ENCODE measurements at places on chromosomes 5 and 9.

- DNase-seq, result no peak
These were observed 108.2 kb downstream of the HTR1A start for GRCh38 chr5:63854076-63854475.

DNA sequence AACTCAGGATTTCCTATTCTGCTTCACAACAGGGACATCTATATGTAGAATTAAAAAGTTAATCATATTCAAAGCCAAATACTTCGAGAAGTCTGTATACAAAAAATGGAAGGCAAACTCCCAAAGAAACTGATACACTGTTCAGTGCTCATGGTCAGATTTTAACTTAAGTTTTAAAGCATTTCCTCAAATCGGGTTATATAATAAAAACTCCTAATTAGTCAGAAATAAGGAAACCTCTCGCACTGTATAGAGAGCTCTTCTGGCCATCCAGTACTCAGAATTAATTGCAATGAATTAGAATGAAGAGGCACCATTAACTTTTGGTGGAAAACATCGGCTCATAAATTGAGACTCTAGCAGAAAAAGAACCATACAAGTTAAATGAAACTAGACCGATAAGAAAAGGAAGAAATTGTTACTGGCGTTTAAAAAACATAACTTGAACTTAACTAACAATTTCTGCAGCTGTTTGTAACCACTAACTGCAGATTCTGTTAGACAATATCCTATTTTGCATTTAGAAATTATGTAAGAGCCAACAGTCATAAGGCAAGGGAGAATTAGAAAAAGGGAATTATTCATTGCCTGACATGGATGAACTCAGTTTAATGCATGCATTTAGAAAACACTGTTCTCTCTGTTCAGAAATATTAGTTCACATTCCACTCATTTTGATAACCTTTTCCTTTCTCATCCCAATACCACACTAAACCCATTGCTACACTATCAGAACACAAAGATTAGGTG is 96.6 kb downstream of the FNBP1 start:
- DNase-seq, result peak; percentile 29

GRCh38 chr9:131748411-131748955 is 8.6 kb upstream of the RAPGEF1 start:
- DNase-seq, result no peak

DNA sequence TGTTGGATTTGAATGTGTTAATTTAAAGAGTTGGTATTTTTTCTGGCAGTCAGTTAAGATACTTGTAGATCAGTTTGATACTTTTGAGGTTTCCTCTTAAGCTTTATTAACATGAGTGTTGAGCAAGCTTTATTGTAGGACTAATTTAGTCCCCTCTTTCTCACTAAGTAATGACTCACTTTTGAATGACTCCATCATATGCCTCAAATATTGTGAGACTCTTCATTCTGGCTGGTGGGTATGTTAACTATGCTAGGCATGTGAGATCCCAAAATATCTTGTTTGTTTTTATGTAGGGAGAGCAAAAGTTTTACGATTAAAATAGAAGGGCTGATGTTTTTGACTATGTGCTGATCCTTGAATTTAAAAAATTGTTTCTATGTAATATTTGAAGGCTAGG is 355.7 kb downstream of the IZUMO3 start:
- no peak for DNase-seq

GRCh38 chr9:123322273-123323195 is 33.5 kb upstream of the CRB2 start:
- peak; percentile 94 for DNase-seq

DNA sequence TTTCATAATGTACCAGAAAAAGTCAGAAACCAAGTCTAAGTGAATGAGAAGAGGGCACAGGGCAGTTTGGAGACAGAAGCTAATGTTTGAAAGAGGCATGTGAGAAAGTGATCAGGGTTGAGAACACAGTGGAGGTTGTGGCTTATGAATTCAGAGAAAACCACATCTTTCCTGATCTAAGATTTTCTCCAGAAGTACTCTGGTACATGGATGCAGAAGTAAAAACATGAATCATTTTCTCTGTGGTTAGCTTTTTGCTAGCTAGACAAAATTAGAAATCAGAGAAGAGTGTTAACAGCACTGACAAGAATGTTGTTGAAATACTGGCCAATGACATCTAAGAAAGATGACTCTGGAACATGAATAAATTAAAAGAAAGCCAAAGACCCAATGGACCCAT is 541.1 kb downstream of the DNAH5 start:
- DNase-seq, result no peak

DNA sequence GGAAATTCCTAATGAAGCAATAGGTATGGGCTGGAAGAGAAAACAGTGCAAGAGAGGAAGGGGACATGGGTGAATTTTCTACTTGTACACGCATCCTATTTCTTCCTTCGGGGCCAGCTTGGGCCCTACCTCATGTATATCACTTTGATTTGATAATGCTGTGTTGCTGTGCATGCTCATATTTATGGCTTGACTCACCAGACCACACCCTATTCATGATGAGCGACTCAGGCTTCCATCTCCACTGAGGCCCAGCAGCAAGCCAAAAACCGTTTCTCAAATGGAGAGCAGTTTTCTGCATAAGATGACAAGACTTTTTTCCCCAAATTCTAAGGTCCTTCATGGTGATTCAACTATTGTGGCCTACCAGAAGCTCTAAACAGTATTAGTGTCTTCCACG is 2039.1 kb upstream of the CDH9 start:
- no peak for DNase-seq

DNA sequence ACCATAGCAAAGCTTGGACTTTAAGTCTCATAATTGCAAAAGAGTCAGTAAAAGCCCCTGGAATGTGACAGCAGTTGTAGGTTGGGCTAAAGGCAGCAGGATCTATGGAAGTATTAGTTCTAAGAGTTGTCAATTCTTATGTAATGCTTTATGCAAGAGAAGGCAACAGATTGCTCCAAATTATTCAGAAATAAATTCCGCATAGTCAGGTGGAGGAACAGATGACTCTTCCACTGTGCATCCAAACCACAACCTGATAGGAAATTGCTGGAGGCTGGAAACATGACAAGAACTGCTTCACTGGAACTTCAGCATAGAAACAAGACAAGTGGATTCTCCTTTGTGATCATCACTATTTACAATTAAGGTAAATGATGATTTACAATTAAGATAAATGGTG is 101.0 kb downstream of the STARD4 start:
- DNase-seq, result no peak

GRCh38 chr9:93354451-93354850 is 97.0 kb upstream of the FAM120A start:
- no peak for DNase-seq

GRCh38 chr9:2567922-2568321 is 53.7 kb upstream of the VLDLR start:
- no peak for DNase-seq

GRCh38 chr5:66718374-66719002 is 122.3 kb downstream of the MAST4 start:
- DNase-seq, result no peak

GRCh38 chr9:33130961-33131789 is 36.0 kb downstream of the B4GALT1 start:
- no peak for DNase-seq

- DNase-seq, result no peak
These were observed 318.9 kb upstream of the RIOK2 start for GRCh38 chr5:97501965-97502305.

Data from Jurkat, Clone E6-1 (cell line).